CD14-positive monocyte (primary cell): ENCODE measurements at places on chromosomes 12 and 14.
A peak's percentile ranks its signal among the peaks of the same experiment; 100 is the strongest.

DNA sequence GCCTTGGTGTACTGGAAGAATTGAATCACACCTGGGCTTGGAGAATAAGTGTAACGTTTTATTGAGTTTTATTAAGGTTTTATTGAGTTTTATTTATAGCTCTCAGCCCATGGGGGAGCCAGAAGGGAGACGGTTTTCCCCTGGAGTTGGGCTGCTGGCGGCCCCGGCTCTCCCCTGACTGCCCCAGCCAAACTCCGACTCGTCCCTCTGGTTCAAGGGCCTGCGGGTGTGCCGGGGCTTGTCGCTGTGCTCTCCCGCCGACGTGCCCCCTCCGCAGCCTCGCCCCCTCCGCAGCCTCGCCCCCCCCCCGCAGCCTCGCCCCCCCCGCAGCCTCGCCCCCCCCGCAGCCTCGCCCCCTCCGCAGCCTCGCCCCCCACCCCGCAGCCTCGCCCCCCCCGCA is 326.1 kb upstream of the RTL1 start:
- no peak for DNase-seq

GRCh38 chr14:75084513-75084912 is 15.1 kb downstream of the ZC2HC1C start:
- no peak for DNase-seq

- no peak for DNase-seq
Observed at GRCh38 chr12:131620946-131621681, 89.8 kb upstream of the SFSWAP start.

DNA sequence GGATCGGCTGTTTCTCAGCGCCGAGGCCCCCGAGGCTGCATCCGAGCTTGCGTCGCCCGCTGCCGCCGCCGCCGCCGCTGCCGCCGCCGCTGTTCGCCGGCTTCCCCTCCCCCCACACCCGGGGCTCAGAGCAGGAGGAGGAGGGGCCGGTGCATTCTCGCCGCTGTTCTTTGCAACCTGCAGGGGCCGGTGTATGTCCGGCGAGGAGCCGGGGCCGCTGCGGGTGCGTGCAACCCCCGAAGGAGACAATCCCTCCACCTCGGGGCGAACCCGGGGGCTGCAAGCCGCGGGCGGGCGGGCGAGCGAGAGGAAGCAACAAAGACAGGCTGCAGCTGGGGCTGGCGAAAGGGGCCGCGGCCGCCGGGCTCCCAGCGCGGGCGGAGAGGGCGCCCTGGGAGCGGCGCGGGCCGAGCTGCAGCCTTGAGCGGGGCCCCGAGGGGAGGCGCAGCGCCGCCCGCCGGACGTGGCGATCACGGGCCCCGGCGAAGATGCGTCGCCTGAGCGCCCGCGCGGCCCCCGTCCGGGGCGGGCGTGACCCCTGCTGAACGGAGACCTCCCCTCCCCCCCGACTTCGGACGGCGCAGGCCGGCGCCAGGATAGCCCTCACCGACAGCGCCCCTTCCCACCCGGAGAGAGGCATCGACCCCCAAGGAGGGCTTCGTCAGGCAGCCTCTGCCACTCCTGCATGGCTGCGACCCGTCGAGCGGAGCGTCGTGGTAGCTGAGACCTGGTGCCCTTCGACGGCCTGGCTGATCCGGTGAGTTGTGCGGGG is 702 bp downstream of the FAM222A start:
- peak; percentile 30 for DNase-seq

- peak; percentile 53 for DNase-seq
Observed at GRCh38 chr12:121087467-121088194, 45.0 kb upstream of the P2RX7 start.

GRCh38 chr12:89135976-89136634 is 216.2 kb downstream of the DUSP6 start:
- DNase-seq: peak; percentile 88

- DNase-seq: no peak
Observed at GRCh38 chr12:115199831-115200230, 515.9 kb upstream of the TBX3 start.

DNA sequence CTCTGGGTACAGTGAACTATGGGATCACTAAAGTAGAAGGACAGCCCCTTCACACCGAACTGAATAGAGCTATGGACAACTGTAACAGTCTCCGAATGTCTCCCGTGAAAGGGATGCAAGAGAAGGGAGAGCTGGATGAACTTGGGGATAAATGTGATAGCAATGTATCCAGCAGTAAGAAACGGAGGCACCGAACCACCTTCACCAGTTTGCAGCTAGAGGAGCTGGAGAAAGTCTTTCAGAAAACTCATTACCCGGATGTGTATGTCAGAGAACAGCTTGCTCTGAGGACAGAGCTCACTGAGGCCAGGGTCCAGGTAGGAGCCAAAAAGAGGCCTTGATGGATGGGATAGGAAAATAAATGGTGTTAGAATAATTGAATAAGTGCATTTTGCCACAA is 3.5 kb downstream of the ALX1 start:
- DNase-seq: no peak

DNA sequence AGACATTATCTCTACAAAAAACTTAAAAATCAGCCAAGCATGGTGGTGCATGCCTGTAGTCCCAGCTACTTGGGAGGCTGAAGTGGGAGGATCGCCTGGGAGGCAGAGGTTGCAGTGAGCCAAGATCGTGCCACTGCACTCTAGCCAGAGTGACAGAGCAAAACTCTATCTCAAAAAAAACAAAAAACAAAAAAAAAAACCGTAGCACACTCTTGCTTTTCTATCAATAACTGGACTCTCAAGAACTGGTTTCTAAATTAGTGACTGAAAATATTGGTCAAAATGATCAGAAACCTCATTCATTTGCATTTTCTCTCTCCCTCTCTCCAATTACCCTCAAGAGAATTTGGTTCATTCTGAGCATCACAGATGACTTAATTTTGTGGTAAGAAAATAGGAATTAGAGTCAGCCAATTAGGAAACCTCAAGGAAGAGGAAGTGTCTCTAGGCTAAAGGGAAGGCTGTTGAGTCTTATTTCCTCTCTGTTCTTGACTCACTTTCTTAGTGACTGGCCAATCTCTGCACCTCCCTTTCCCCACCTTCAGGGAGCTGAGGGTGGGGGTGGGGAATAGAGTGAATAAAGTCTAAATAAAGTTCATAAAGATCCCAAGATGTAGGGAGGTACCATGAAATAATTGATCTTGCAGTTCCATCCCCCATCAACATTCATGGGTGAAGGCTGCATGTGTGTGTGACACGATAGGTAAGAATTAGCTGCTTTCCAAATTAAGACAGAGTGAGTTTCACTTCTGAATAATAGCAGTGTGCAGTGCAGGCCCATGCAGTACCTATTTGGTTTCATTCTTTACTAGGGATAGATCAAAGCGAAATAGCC is 6.8 kb upstream of the PSMA6 start:
- peak; percentile 94 for DNase-seq

DNA sequence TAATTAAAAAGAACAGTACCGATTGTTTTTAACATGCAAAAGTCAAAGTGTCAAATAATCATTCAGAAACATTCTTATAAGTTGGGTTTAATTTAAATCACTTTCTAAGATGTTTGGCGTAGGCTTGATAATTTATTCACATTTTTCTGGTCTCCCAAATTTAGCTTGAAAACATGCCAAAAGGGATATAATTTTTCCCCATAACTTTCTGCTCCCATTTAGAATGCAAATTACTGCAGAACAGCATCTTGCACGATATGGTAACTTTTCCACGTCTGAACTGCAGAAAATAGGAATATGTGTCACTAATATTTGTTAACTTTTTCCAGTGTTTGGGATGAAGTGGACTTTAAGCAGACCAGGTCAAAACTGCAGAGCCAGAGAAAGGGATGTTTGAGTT is 1592.4 kb upstream of the SEL1L start:
- DNase-seq: no peak

DNA sequence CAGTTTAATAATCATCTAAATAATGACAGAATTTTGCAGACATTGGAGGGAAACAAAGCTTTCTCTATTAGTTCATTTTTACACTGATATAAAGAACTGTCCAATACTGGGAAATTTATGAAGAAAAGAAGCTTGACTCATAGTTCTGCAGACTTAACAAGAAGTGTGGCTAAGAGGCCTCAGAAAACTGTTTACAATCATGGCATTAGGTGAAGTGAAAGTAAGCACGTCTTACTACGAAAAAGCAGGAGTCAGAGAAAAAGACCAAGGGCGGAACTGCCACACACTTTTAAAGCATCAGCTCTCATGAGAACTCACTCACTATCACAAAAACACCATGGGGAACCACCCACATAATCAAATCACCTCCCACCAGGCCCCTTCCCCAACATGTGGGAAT is 804.4 kb downstream of the FLRT2 start:
- peak; percentile 14 for DNase-seq

- DNase-seq: no peak
Observed at GRCh38 chr12:68476794-68477193, 133.9 kb upstream of the RAP1B start.

GRCh38 chr12:97960741-97961608 is 498.4 kb downstream of the RMST start:
- no peak for DNase-seq

- no peak for DNase-seq
Observed at GRCh38 chr12:47990351-47991105, 13.7 kb downstream of the COL2A1 start.

- DNase-seq: no peak
Observed at GRCh38 chr12:75838309-75838708, 193.3 kb downstream of the PHLDA1 start.

- no peak for DNase-seq
Observed at GRCh38 chr12:55637467-55637866, 775 bp downstream of the OR10P1 start.

DNA sequence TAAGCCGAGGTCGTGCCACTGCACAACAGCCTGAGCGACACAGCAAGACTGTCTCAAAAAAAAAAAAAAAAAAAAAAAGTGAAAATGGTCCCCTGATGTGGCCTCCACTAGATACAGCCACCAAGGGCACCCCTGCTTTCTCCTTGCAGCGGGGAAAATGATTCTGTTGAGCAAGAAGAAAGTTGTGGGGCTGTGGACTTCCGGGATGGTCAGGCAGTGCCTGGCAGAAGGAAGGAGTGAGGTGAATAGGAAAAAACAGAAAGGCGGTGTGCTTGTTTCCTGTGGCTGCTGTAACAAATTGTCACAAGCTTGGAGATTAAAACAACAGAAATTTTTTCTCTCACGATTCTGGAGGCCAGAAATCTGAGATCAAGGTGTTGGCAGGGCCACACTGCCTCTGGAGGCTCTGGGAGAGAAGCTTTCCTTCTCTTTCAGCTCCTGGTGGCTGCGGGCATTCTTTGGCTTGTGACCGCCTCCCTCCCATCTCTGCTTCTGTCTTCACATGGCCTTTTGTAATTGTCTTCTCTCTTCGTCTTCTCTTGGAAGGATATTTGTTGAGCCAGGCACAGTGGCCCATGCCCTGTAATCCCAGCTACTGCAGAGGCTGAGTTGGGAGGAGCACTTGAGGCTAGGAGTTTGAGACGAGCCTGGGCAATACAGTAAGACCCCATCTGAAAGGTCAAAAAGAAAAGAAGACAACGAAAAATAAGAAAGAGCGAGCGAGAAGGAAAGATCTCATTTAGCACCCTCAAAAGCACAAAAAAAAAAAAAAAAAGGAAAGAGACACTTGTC is 116.6 kb upstream of the MED13L start:
- no peak for DNase-seq

GRCh38 chr14:99447739-99448138 is 32.9 kb downstream of the SETD3 start:
- DNase-seq: no peak

DNA sequence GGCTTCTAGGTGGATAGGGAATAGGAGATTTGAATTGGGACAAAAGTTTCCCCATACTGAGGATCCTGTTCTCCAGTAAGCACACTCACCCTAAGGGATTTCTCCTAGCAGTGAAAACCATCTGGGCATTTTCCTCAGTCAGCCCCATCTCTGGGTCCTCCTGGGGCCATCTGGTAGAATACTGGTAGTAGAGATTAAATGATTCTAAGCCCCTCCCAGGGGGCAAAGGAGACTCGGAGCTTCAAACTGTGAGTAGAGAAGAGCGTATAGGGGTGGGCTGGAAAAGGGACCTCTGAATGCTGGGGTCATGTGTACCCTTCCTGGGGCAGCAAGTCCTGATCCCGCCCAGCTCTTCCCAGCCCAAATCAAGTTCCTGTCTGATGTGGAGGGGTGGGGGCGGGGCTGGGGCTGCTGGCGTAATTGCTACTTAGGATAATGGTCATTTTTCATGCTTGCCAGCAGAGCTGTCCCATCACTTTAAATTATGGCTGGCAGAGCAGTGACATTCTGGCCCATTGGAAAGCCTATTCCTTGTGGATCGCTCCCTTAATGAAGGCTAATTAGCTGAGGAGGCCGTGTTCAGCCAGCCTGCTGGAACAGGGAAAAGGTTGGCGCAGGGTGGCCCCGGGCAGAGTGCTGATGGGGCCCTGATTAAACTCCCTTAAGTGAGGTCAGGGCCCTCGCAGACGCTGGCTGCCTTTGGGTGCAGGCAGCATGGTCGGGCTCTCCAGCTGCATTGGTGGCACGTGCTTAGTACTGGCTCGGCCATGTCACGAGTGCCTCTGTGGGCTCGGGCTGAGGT is 127.8 kb downstream of the TSPAN9 start:
- no peak for DNase-seq

- no peak for DNase-seq
Observed at GRCh38 chr12:76240281-76240680, 107.9 kb downstream of the BBS10 start.

GRCh38 chr14:89339579-89339978 is 77.5 kb downstream of the FOXN3 start:
- no peak for DNase-seq

- DNase-seq: no peak
Observed at GRCh38 chr12:86799616-86800015, 543.4 kb upstream of the MGAT4C start.

GRCh38 chr12:107080299-107080698 is 13.1 kb downstream of the CRY1 start:
- DNase-seq: no peak

DNA sequence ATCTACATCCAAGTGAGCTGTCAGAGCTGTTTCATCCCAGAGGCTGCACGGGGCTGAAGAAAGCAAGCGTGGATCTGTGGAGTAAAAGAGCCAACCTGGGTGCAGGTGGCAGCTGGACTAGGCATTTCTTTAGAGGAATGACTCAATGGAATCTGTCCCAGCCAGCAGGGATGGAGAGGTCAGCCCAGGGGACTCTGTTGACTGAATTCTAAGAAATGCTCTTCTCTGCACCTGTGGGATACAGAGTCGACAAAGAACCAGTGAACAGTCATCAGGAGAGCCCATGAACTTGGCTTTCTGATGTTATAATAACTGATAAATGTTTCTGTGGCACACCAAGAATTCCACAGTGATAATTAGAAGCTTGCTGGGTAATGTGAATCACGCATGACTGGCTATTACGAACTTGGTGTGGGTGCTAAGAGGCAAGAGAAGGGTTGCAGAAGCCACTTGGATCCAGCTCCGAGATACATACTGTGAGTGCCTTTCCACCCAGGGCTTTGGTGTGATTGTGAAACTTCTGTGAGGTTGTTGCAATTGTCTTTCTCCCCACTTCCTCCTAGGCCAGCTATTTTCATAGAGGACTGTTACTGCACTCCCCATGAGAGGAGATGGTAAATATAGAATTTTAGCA is 16.2 kb downstream of the PYGL start:
- peak; percentile 87 for DNase-seq

- DNase-seq: no peak
Observed at GRCh38 chr12:83473408-83474095, 786.8 kb downstream of the TMTC2 start.
